Stimulated activated CD4-positive, alpha-beta T cell treated with anti-CD3 and anti-CD28 coated beads, Interleukin-2, amount 100 ng/mL, for 4 hours (primary cell): ENCODE measurements at places on chromosomes 12 and 14.

DNA sequence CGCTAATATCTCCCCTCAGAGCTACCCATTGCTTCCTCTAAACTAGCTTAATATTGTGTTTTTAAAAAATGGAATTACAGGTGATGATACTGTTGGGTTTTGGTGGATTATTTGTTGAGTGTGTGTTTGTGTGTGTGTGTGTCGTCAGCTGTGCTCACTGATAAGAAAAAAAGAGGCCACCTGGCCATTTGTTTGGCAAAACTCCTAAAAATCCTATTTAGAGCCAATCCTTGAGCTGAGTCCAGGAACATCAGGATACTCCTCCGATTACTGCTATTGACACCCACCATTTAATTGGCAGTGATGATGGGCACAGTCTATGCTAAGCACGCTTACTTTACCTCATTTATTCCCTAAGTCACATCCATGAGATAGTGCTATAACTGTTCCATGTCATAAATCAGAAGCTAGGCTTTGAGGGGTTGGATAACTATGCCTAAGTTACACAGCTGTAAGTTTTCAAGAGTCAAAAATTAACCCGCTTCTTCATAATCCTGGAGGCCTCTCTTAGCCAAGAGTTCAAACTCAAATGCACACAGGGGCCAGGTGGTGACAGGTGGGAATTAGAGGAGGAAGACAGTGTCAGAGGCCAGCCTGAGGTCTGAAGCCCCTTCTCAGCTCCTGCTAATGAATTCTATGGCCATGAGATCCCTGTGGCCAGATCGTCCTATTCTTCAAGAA is 1026.6 kb upstream of the TMEM132C start:
- no peak for DNase-seq

- DNase-seq = no peak
Observed at GRCh38 chr14:104387022-104388010, 192.2 kb upstream of the C14orf180 start.

DNA sequence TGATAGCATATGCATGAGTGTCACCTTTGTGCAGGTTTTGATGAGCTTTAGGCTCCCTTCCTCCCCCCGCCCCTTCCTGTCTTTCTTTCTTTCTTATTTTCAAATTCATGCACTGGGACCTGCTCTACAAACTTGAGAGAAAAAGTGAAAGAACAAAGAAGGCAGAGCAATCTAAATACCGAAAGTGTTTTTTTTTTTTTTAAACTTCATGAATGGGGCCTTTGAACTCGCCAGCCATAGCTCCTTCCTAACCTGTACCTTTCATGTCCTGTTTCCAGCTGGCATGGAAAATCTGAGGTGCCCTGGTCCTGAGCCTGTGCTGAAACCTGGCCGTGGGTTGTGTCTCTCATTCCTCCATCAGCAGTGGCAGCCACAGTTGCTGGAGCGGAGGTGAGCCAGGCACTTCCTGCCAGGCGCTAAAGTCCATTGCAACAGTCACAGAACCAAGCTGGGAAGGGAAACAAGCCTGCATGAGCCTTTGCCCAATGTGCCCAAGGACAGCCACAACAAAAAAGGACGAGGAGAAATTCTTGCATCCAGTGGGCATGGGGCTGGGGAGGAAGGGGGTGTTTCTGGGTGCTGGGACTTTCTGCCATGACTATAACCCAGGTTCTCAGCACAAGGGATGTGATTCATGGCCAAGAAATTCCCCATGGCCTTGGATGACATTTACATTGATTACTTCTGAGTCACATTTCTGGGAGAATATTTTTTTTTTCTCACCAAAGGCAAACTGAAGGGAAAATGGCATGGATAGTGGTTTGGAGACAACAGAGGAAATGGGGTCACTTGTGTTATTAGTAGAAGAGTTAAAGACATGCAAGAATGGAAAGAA is 102.7 kb downstream of the TMEM30B start:
- peak; percentile 22 for DNase-seq

- no peak for DNase-seq
Observed at GRCh38 chr12:128509170-128509569, 242.2 kb downstream of the TMEM132C start.

GRCh38 chr14:38762426-38762825 is 340.6 kb downstream of the SEC23A start:
- no peak for DNase-seq

- DNase-seq = no peak
Observed at GRCh38 chr12:124684496-124684895, 117.1 kb upstream of the NCOR2 start.

DNA sequence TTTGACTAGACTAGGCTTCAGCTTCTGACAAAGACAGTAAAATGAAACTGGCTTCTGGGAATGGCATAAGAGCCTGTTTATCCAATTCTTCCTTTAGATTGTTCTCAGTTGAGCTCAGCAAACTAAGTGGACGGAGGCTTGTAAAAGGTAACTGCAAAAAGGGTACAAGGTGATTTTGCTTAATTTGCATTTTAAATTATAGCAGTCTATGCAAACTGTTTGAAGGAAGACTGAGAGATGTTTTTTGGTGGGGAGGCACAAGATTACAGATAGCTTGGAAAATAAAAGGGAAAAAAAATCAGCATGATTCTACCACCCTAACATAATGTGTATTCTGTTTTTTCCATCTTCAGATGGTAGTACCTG is 5.0 kb downstream of the SUSD6 start:
- no peak for DNase-seq

DNA sequence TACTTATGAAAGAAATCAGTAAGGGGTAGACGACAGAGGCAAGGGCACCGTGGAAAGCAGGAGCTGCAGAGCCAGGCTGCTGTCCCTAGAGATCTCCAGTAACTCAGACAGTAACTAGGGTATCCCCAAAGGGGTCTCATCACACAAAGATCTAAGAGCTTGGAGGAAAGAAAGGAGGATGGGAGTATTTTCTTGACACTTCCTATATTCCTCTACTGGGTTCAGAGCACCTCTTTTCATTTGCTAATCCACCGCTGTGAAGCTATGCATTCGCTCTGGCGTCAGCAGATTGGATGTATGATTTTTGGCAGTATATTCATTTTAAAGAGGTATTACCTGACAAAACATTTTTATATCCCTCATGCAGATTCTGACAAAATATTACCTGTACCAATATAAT is 12.6 kb downstream of the USP44 start:
- DNase-seq = no peak

DNA sequence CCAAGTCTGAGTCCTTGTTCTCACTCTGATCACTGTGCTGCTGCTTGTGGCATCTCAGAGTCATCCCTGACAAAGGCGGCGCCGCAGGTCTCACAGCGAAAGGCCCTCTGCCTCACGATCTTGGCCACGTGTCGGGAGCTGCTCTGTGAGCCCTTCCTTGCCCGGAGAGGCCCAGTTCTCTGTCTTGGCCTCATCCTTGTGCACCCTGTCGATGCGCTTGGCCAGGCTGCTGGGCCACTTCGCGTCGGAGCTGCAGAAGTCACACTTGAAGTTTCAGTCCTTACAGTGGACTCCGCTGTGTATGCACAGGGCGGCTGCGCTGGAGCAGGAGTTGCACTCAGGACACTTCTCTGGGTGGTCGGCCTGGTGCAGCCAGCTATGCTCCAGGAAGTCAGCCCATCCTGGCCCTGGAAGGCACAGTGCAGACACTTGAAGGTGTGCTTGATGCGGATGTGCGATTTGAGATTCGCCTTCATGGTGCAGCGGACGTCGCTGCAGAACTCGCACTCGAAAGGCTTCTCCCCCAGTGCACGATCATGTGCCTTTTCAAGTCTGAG is 36.4 kb upstream of the SAV1 start:
- no peak for DNase-seq

- no peak for DNase-seq
Observed at GRCh38 chr14:98240376-98240775, 1031.6 kb downstream of the BCL11B start.

- DNase-seq = no peak
Observed at GRCh38 chr14:100049220-100049619, 16.0 kb upstream of the EVL start.

GRCh38 chr12:130687796-130688778 is 28.0 kb downstream of the RIMBP2 start:
- DNase-seq = no peak

DNA sequence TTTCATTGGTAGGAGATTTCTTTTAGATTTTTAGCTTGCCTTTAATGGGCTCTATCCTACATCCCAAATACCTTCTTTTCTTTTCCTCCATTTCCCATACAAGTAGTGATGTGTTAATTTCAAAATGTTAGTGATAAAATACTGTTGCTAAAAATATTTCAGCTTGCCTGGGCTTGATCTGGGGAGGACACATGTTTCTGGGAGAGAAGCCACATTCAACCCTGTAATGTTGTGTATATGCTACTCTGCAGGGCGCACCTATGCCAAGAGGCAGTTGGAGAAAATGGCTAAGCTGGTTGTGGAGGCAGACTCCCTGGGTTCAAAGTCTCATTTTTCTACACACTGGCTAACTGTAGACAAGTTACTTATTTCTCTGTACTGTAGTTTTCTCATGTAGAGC is 26.3 kb downstream of the FLRT2 start:
- no peak for DNase-seq

DNA sequence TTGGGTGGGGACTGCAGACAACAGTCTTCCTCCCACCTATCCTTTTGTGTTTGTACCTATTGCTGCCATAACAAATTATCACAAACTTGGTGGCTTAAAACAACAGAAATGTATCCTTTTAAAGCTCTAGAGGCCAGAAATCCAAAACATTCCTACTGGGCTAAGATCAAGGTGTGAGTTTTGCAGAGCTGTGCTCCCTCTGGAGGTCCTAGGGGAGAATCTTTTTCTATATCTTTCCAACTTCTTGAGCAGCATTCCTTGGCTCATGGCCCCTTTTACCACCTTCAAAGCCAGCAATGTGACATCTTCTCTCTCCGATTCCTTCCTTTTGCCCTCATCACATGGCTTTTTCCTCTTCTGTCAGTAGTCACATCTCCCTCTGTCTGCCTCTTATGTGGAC is 190.6 kb downstream of the TTC8 start:
- no peak for DNase-seq

- no peak for DNase-seq
Observed at GRCh38 chr14:21299562-21300130, 19.8 kb downstream of the RPGRIP1 start.

DNA sequence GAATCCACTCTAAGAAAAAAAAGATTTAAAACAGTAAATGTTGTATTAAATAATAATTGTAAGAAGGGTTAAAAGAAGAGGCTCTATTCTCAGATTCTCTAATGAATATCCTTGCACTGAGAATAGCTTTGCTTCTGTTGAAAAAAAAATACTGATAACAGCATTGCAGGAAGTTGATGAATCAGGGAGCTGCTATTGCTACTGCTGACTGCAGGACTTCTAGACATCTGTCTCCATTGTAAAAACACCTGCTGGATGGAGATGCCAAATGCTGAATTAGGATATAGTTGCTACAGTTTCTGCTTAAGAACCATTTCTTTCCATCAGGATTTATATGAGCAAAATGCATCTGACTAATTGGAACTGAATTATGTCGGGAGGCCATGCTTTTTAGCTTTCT is 50.3 kb upstream of the ANP32D start:
- DNase-seq = no peak

DNA sequence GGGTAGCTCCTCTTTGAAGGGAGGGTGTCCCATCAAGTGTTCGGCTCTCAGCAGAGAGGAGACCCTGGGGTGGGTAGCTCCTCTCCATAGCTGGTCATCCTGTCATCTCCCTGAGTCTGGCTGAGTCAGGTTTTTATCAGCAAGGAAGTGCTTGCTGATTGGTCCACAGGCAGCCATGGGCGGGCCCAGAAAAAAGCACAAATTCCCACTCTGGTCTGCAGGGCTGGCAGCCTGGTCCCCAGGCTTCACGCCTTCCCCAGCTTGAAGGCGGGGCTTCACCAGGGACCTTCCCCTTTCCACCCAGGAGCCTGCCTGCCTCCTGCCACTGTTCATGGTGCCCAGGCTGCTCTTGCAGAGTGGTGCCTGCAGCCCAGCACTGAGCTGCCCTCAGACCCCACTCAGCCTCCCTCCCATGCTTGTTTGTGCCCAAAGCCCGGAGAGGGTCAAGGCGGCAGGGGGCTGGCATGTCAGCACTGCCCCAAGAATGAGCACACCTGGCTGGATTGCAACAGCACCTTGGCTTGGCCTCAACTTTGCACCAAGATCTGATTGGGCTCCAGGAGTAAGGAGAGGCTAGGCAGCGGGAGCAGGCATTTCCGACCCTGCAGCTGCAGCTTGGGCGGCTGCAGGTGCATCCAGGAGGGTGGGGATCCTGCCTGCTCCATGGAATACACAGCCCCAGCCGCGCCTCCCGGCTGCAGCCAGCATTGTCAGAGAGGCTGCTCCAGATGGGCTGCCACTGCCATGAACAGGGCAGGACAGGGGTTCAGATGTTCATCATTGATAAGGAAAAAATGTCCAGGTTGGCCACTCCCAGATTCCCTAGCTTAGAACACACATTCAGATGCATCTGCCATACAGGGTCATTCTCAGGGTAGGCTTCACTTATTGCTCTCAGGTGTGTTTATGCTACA is 22.0 kb upstream of the WDR89 start:
- no peak for DNase-seq

DNA sequence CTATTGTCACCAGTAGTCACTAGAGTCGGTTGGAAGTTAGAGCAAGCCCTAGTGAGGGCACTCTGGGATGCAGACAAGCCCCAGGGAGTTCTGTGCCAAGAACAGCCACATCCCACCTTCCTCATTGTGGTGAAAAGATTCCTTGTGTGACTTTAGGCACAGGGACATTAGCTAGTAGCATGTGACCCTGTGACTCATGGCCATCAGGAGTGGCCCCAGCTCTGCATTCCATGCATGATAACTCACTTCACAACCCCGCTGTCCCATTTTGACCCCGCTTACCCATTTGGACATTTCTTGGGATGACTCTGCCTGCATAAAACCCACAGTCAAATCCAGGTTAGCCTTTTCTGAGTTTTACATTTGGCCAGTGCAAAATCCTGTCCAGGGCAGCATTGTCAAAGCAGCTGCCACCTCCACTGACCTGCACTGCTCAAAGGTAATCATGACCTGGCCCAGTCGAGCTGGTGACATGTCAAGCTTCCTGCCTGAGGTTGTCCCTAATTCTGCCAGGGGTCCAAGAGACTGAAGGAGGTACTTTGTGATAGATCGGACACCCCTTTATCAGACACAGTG is 430.5 kb downstream of the DPF3 start:
- no peak for DNase-seq

DNA sequence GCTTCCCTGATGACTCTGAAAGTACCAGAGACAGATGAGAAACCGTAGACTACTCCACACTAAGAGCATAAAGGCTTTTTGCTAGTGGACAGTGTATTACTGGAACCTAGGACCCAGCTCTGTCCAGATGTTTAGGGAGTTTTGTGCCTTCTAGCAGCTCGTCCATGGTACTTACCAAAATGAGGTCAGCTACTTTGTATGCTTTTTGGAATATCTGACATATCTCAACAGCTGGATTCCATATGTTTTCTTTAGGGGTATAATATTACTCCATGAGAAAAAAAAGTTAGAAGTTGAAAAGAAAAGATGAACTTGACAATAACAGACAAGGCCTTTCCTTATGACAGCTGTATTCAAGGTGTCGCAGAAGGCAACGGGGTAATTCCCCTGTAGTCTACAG is 32.1 kb upstream of the FRMD6 start:
- DNase-seq = no peak

- no peak for DNase-seq
Observed at GRCh38 chr12:97542666-97543280, 80.2 kb downstream of the RMST start.
